ENCODE measurements at places on chromosomes 16 and 17.

DNA sequence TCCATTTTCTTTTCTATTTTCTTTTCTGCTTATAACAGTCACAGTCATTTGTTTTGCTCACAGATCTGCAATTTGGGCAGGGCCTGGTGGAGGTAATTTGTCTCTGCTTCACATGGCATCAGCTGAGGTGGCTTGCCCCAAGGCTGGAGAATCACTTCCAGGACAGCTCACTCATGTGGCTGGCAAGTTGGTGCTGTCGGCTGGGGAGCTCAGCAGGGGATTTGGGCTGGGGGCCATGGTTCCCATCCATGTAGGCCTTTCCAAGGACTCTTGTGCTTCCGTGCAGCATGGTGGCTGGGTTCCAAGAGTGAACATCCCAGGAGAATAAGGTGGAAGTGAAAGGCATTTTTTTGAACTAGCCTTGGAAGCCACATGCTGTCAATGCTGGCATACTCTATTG lies 85.7 kb downstream of the MGAT5B start:
- no peak for DNase-seq

DNA sequence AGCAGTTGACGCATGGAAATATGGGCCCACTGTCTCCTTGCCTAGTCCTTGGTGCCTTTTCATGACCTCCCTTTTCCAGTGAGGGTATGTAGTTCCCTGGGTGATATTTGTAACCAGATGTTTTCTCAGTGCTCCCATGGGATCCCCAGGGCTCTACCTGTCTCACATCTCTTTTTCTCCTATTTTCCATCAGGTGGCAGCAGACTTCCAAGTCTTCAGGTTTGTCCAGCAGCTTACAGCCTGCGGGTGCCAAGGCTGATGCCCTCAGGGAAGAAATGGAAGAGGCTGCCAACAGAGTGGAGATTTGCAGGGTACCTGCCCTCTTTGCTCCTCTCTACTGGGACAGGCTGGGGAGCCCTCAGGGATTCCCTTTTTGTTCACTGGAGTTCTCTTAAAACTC lies 89.1 kb downstream of the ELAC2 start:
- no peak for DNase-seq

- DNase-seq: no peak
Observed at GRCh38 chr17:57109393-57110151, 24.5 kb downstream of the AKAP1 start.

DNA sequence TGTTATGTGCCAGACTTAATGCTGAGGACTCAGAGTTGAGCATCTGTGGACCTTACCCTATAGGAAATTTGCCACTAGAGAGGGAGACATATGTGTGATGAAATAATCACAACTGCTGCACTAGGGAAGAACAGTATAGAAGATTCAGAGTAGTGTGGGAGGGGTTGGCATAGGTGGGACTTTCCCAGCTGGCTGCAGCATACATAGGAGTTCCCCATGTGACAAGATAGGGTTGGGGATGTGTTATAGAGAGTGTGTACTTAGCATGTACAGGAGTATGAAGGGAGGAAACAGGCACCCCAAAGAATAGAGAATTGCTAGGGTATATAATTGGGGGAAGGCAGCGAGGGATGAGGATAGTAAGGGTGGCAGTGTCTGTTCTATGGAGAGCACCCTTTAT lies 2.9 kb downstream of the NUP93 start:
- DNase-seq: no peak

DNA sequence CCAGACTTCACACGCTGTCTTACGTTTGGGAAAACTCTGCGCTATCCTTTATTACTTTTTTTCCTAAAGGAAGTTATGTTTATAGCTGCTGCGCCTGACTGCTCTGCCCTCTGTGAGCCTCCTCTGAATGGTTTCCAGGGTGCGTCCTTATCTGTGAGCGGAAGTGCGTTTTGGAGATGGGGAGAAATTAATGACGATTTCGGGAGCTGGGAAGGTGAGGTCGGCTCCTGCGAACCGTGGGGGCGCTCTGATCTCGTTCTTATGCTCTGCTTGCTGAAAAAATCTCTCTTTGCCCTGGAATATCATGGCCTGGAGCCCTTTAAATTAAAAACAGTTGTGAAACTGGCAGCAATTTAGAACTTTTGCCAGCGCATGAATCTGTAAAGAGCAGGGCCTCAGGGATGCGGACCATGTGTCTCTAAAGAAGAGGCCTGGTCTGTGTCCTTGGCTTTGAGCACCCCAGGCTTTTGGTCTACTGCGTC lies 135.7 kb upstream of the ZFHX3 start:
- no peak for DNase-seq

DNA sequence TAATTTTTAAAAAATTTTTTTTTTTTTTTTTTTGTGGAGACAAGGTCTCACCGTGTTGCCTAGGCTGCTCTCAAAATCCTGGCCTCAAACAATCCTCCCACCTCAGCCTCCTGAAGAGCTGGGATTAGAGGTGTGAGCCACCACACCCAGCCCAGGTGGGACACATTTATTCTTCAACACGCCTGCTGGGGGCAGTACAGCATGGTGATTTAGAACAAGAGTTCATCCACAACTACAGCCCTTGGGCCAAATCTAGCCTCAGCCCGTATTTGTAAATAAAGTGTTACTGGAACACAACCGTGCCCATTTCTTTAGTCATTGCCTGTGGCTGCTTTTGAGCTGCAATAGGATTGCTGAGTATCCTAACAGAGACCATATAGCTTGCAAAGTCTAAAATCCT lies 92.8 kb downstream of the KATNIP start:
- no peak for DNase-seq

GRCh38 chr17:73189417-73190099 lies 3.3 kb upstream of the COG1 start:
- DNase-seq: no peak

- no peak for DNase-seq
Observed at GRCh38 chr17:19935169-19935568, 42.5 kb downstream of the AKAP10 start.

- no peak for DNase-seq
Observed at GRCh38 chr17:19546289-19547065, 12.8 kb downstream of the SLC47A1 start.

DNA sequence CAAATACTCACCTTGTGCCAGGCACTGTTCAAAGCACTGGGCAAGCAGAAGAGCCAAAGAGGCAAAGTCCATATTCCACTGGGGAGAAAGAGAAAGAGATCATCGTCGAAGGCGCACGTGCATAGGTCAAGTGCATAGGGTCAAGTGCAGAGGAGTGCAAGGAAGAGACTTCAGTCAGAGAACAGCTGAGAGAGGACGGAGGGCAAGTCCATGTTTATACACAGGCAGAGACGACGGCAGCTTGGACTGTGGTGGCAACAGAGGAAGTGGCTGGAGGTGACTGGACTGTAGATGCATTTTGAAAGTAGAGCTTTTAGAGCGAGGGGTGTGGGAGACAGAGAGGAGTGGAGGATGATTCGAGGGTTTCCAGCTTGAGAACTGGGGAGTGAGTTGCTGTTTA lies 74.7 kb upstream of the SDK2 start:
- no peak for DNase-seq

GRCh38 chr17:1865252-1866037 lies 35.6 kb downstream of the RPA1 start:
- no peak for DNase-seq

GRCh38 chr17:2503627-2504026 lies 8.1 kb downstream of the METTL16 start:
- no peak for DNase-seq

DNA sequence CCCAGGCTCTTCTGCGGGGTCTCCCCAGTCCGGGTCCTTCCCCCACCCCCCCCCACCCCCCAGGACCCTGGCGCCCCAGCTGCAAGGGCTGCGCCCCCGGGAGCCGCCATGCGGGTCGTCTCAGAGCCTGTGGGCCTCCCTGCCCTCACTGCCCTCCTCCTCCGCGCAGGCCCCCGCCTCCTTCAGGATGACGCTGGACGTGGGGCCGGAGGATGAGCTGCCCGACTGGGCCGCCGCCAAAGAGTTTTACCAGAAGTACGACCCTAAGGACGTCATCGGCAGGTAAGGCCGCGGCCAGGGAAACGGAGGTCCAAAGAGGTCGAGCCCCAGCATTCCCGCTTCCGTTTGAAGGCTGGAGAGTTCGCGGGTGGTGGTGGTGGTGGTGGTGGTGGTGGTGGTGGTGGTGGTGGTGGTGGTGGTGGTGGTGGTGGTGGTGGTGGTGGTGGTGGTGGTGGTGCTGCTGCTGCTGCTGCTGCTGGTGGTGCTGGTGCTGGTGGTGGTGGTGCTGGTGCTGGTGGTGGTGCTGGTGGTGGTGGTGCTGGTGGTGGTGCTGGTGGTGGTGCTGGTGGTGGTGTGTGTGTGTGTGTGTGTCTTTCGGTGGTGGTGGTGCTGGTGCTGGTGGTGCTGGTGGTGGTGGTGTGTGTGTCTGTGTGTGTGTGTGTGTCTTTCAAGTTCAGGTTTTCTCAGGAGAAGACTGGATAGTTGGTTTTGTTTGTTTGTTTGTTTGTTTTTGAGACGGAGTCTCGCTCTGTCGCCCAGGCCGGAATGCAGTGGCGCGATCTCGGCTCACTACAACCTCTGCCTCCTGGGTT lies 615 bp downstream of the PHKG2 start:
- DNase-seq: no peak

DNA sequence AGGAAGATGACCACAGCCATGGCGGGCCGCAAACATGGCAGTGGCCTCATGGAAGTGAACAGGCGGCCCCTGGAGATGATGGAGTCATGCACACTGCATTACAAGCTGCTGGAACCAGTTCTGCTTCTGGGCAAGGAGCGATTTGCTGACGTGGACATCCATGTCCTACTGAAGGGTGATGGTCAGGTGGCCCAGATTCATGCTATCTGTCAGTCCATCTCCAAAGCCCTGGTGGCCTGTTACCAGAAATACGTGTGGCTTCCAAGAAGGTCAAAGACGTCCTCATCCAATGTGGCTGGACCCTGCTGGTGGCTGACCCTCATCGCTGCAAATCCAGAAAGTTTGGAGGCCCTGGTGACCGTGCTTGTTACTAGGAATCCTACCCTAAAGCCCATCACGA lies 13.4 kb upstream of the WSB1 start:
- no peak for DNase-seq

DNA sequence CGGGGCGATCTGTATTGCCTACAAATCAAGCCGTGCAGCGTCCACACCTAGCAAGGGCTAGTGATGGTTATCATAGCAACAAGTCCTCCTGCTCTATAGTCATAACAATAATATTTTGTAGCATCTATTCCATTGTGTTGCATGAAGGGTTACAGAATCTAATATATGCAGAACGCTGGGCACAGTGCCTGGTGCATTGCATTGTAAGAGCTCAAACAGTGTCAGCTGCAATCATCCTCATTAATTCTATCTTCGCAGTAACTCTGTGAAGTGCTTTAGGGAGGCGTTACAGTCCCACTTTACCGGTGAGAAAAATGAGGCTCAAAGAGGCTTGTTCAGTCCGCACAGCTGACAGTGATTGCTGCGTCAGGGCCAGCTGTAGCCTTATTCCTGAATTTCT lies 149.4 kb downstream of the RBFOX1 start:
- DNase-seq: no peak

GRCh38 chr16:17371299-17371698 lies 99.5 kb downstream of the XYLT1 start:
- no peak for DNase-seq

DNA sequence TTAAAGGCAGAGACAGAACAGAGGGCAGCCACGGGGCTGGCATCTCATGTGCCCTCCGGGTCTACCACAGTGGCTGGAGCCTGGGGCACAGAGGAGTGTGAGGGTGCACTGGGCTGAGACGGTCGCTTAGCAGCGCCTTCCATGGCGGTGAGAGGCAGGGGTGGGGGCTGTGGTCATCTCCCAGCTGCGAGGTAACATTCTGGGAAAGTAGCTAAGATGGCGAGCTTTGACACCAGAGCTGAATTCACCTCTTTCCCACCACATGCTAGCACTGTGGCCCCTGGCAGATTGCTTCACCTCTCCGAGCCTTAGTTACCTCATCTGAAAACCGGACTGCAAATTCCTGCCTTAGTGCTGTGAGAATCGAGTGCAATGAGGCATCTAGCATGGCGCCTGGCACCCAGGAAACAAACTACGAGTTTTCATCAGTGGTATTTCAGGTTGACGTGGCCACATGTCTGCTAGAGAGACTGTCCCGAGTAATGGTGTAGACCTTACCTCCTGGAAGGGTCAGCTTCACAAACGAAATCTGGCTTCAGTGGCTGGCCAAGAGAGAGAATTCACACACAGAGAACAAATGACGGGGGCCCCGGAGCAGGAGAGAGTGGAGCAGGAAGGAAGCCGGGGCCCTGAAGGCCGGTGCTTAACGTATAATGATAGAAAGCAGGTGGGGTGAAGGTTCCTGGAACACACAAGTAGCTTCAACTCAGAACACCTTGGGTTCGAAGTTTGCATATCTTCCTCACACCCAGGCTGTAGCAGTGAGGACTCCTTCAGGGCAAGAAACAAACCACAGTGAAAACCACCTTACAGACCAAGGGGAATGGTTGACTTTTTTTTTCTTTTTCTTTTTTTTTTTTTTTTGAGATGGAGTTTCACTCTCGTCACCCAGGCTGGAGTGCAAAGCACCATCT lies 63.9 kb upstream of the RPH3AL start:
- DNase-seq: no peak

Measured in urinary bladder (tissue), 4 donors.